ENCODE measurements at places on chromosomes 1 and 21.

DNA sequence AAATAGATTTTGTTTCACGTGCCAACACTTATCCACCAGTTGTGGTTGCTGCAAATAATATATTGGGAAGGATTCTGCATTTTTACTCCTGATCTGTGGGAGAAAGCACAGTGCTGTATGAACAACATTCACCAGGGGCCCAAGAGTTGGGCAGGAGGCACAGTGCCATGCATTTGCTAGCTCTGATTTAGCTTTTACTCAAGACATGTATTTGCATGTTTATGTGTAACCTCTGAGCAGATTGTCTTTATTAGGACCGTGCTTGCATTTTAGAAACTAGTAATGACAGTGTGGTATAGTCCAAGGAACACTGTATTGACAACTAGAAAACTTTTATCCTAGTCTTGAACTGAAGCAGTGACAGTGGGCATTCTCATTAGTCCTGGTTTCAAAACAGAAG lies 133.9 kb upstream of the B3GALT2 start:
- DNase-seq = no peak

DNA sequence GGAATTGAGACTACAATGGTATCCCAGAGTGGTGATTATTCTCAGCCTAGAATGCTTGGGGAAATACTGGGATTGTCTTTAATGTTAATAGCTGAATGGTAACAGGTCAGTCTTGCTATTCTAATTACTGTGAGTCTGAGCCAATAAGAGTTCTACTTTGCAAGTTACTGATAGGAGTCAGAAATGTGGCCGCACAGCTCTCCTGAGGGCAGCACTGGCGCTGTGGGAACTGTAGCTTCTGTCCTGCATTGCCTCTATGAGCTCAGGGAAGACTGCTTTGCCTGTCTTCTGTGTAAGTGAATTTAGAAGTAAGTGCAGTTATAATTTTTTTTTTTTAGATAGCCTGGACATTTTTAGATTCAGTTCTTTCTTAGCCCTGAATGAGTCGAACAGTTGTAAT lies 10.0 kb upstream of the VAMP3 start:
- no peak for DNase-seq

DNA sequence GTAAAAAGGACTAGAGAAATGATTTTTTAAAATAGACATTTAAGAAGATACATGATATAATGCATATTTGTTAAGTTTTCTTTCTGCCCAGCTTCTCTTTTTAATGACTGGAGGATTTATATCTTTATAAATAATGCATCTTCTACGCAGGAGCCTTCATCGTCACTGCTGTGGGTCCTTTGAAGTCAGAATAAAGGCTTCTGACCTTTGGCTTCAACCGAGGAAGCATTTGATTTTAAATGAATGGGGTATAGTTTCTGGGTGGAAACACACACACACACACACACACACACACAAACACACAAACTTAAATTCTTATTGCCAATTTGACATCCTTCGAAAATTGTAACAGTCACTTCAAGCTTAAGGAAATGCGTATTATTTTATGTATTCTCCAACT lies 690.9 kb downstream of the BRINP3 start:
- DNase-seq = no peak

- DNase-seq = peak; percentile 79
These were observed 116.0 kb downstream of the TTLL7 start for GRCh38 chr1:83882906-83883305.

- no peak for DNase-seq
These were observed 1278.3 kb downstream of the AMY1C start for GRCh38 chr1:105027838-105028471.

GRCh38 chr1:159999204-159999603 lies 32.6 kb downstream of the PIGM start:
- no peak for DNase-seq

GRCh38 chr1:98068016-98068415 lies 147.2 kb upstream of the DPYD start:
- DNase-seq = no peak

GRCh38 chr1:178718520-178718919 lies 6.5 kb upstream of the RALGPS2 start:
- no peak for DNase-seq

DNA sequence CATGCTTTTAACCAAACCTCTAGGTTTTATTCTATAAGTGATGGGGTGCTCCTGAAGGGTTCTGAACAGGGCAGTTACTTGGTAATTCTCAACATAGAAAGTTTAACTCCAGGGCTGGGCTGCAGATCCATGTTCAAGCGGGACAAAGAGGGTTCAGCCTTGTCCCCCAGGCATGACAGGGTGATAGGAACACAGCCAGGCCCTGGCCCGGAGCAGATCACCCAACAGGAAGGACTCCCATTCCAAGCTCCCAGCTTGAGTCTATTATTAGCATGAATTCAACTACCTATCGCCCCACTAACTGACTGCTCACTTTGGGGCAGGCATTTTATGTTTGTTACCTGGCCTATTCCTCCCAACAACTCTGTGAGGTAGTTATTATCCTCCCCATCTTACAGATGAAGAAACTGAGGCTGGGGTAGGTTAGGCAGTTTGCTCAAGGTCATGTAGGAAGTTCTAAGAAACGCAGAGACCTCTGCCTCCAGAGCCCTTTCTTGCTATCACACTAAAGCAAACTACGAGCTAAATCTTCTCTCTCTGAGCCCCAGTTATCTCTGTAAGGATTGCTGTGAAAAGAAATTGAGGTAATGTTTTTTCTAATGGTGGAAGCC lies 14.5 kb downstream of the ASAP3 start:
- no peak for DNase-seq

DNA sequence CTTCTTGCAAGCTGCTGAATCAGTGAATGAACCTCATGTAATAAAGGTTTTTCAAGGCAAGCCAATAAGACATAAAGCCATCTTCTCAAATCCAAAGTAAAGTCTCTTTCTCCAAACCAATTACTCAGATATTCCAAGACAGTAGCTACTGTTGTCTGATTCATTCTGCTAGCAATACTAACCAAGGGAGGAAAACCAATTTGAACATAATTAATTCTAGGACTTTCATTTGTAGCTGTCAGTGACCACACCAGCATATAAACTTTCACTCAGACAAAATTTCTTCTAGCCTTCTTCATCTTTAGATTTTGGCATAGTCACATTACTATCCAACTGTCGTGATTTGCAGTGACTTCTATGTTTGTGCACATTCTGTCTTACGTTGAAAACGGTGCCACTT lies 10.5 kb upstream of the INTS3 start:
- DNase-seq = no peak

- no peak for DNase-seq
These were observed 1.9 kb upstream of the PRDM15 start for GRCh38 chr21:41881051-41881450.

GRCh38 chr1:244730153-244730933 lies 77.4 kb downstream of the DESI2 start:
- DNase-seq = no peak

DNA sequence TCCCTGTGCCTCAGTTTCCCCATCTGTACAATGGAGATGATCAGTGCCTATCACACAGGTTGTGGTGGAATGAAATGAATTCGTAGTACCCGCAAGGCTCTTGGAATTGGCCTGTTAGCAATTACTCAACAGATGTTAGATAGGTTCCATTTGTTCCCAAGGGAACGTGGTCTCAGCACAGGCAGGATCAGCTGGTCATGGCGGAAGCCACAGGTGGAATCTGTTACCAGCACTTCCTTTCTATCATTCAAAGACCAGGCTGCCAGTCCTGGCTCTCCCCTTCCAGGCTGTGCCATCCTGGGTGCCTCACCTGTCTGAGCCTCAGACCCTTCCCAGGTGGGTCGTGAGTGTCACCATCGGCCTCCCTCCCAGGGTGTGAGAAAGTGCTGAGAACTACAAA lies 61.5 kb downstream of the FBXO2 start:
- no peak for DNase-seq

DNA sequence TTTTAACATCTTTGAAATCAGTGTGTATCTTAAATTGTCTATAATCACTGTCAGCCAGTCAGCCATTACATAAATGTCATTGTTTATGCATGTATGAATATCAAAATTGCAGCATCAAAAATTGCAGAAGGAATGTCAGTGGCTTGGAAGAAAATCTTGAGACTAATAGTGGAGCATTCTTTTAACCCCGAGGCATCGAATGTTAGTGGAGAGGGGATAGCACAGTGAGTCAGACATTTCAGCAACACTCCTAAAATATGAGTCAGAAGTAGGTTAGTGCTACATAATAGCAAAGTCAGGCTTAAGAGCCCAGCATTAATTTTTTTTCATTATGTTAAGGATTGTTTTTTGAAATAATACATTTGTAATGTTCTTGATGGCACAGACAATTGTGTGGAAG lies 45.5 kb downstream of the SNRPE start:
- DNase-seq = no peak

GRCh38 chr1:172686143-172686542 lies 27.2 kb downstream of the FASLG start:
- no peak for DNase-seq

DNA sequence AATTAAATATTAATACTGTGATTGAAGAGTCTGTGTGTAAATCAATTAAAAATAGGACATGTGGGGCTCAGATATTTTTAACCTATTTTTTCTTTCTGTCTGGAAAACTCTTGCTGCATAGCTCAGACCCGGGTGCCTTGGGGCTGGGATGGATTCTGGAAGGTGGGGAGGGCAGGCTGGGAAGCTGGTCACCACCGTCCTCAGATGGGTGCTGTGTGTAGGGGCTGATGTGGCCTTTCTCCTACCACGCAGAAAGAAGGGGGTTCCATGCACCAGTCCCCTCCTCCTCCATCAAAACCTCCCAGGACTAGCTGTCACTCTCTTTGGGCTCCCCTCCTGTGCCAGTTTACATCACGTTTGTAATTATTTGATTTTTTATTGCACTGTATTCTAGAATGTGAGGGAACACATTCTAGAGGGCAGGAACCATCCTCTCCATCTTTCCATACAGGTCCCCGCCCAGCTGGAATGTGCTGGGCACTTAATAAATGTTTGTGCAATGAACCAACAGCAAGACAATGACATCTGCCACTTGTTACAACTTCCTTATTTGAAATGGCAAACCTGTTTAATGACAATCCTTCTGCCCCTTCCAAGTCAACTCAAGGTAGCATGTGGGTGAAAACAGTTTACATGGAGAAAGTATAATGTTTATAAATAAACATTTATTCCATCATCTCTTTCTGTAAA lies 104.3 kb downstream of the EDEM3 start:
- DNase-seq = no peak

DNA sequence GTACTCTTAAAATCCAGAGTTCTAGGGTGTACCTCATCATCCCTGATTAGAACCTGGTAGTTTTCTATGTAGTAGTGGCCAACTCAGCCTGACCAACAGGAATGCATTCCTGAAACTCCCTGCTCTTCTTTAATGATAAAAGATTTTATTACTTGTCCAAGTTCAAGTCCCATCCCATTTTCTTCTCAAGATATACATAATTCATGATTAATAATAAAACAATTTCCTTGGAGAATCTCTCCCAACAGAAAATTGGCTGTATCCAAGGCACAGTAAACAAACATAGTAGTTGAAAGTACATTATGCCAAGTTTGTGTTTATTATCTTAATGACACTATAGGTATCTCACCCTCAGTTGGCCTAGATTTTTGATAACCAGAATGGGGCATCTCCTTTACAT lies 714.1 kb upstream of the ADAMTS5 start:
- no peak for DNase-seq

DNA sequence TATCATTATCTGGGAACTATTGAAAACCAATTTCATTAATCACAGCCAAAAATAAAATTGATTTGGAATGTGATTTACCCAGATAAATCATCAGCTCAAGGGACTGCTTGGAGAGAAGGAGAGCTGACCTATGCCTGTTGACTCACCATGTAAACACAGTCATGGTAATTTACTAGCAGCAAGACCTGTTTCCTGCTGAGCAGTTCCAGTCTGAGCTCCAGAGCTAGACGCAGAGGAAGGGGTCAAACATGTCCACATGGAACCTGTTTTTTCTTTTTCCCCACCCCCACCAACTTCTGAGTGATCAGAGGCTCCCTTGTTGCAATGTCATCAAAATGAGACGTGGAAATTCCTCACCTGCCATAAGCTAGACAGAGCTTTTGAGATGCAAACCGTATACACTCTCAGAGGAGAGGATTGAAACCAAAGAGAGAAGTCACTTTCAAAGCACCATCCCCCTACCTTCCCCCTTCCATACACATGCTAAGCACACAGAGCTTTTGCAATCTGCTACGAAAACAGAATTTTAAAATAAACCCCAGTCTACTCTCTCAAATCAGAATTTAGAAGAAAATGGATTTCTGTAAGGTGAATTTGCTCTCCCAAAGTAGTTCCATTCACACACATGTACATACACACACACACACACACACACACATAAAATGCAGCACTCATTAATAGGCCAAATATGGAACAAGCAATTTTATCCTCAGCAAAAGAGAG lies 55.9 kb upstream of the PTGFRN start:
- DNase-seq = no peak

- DNase-seq = no peak
These were observed 11.5 kb downstream of the SLC44A3 start for GRCh38 chr1:94831641-94832040.

- DNase-seq = no peak
These were observed 63.8 kb downstream of the TBCE start for GRCh38 chr1:235430991-235431390.

DNA sequence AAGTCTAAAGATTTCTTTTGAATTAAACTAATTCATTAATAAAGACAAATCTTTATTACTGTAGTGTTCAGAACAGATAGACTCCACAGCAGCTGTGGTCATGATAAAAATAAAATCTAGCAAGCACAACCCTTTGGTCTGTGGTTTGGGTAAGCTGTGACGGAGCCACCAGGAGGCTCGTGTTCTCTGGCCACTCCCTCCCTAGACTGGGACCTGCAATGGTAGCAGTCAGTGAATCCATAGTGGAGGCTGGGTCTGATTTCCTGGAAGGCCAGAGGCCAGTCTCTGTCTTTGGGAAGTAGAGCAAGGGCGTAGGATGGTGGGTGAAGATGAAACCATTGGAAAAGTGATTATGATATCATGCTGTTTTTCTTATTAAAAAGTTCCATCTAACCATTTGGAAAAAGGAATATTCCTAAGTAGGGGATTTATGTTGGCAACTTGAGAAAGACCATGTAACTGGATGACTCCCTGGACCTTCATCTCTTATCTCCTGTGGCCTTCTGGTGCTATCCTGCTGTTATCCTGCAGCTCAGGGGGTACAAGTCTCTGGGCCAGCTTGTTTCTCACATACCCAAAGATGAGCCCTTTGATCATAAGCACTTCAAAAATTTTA lies 39.0 kb downstream of the TENT5C start:
- DNase-seq = no peak

DNA sequence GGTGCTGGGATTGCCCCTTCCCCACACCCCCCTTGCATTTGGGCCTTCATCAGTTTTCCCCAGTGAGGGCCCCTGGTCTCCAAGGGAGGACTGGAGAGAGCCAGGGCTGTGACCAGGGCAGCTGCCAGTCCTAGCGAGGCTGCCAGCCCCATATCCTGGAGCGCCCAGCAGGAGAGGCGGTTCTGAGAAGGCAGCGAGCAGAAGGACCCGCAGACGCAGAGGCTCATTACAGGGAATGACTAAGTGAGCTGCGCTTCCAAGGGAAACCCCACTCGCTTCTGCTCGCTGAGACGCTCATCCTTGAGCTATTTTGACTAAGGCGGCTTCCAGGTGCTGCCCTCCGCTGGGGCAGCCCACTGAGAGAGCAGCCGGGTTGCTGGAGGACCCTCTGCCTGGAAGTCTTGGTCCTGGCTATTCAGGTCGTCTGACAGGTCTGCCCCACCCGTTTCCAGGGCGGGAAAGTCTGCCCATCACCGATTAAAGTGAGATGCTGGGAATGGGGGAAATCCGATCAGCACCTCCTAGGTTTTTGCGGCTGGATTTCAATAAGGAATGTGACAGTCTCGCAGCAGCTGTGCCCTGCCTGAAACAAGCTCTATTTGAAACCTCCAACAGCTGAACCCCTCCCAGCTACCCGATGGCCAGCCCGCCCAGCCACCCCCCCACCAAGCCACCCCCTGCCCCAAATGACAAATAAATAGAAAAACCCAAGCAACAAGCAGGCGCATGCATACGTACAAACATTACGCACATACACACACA lies 2.8 kb downstream of the KCNN3 start:
- DNase-seq = peak; percentile 51
